RPMI7951 (cell line): ENCODE measurements at places on chromosomes 3 and 15. TPM values are rescaled to one million over a fixed set of nuclear protein-coding genes. Genes with fewer than 3 reads are reported as not detected.

The CHRNA3 gene
- not detected in 2 replicates for total RNA-seq

The CLSTN2 gene
- 0.59 and 0.84 TPM in 2 replicates for total RNA-seq

DNA sequence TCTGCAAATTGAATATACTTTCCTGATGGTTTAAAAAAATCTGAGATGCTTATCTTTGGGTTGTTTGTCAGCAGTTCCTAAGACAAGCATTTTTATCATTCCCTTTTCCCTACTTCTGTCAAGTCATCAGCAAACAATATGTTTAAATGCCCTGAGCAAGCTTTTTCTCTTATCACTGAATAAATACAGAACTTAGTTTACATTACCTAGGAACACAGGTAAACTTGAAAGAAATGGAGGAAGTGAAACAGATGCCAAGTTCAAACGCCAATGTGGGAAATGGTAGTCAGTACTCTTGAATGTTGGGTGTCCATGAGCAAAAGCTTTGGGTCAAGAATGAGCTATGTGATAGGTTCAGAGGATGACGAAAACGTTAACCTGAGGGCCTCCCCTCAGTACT, 17.2 kb upstream of the TCAIM start:
- no peak for DNase-seq

- DNase-seq = no peak
Observed at GRCh38 chr3:185685231-185686035, 99.3 kb downstream of the SENP2 start.

- no peak for DNase-seq
Observed at GRCh38 chr3:136730595-136731273, 21.4 kb downstream of the STAG1 start.

The ZNF80 gene
- not detected in 2 replicates for total RNA-seq

GRCh38 chr3:148750296-148750695, 52.6 kb downstream of the AGTR1 start:
- no peak for DNase-seq

- DNase-seq = peak; percentile 3
Observed at GRCh38 chr3:144109944-144110343, 138.3 kb downstream of the DIPK2A start.

The ELL3 gene
- total RNA-seq = 1.2 and 4.3 TPM in 2 replicates

The TEX55 gene
- total RNA-seq = not detected in 2 replicates

DNA sequence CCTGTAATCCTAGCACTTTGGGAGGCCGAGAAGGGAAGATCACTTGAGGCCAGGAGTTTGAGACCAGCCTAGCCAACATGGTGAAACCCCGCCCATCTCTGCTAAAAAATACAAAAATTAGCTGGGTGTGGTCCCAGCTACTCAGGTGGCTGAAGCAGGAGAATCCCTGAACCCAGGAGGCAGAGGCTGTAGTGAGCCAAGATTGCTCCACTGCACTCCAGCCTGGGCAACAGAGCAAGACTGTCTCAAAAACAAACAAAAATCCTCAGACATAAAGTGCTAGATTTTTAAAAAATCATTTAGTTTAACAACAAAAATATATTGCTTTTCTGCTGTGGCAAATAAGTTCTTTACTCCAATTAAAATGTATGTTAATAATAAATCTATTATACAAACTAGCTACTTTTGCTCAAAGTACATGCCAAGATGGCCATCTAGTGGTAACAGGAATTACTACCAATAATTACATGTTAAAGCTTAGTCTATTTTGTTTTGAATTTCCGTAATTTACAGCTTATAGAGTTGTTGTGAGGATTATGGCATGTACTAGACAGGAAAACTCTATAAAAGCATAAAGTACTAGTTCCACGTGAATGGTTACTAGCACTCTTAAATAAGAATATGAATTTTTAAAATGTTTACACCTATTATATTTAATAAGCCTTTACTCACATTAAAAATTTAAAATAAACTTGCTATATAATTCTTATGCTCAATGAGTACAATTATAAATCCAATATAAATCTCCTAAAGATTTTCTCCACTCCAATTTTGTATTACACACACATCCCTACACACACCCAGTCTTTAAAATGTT, 39.0 kb downstream of the GABPB1 start:
- peak; percentile 47 for DNase-seq

DNA sequence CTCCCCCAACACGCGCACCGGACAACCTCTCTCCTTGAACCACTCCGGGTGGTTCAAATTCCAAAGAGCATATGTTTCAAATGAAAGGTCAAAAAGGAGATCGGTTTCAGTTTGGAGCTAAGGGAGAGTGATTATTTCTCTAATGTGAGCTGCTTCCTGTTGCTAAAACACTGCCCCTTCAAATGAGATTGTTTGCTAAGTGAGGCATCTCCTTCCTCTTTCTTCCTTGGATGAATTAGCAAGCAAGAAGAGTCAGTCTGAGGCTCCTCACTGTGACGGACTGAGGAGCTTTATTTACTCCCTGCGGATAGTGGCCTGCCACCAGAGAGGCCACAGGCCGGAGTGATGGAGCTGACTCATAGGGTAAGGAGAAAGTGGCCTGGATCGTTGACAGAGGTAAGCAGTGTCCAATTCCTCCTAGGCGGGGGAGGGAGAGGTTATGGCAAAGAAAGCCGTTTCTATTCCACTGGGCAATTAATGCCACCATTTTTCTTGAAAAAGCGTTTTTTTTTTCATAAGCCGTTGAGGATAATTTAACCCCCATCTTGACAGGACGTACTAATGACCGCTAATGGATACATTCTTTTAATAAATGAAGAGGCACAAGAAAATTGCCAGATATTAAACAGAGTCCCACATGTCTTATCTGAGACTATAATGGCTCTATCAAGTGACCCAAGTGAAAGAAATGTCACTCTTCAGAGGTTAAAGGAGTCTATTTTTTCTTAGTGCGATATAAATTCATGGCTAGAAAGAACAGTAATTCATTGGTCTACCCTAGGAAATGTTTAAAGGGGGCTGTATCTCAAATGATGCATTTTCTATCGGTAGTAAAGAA, 167.0 kb upstream of the ANKRD28 start:
- DNase-seq = peak; percentile 89

The STXBP5L gene
- not detected in 2 replicates for total RNA-seq

The MCF2L2 gene
- total RNA-seq = 0.24 TPM in 1 of 2 replicates, not detected in the other

DNA sequence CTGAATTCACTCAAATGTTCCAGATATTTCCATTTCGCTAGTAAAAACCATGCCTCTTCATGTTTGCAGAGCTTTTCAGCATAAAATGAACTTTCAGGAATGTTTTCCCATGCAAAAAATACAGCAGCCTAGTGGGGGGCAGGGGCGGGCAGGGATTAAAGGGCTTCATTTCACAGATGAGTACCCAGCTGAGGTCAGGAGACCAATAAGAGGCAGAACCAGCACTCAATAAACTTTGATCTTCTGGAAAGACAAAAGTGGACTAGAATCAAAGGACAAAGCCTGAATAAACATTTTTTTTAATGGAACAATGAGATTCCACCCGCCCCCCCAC, 8.0 kb downstream of the KLHL25 start:
- no peak for DNase-seq

- DNase-seq = peak; percentile 72
Observed at GRCh38 chr3:62755285-62755684, 119.9 kb downstream of the CADPS start.
